ENCODE measurements at places on chromosomes 6 and 20. TPM values are rescaled to one million over a fixed set of nuclear protein-coding genes. Genes with fewer than 3 reads are reported as not detected.

Gene ANKEF1
- 5.1 TPM for total RNA-seq

Gene EPHA7
- total RNA-seq, result 0.17 TPM

Gene WFDC8
- total RNA-seq, result not detected

Gene SPATS1
- total RNA-seq, result not detected

Gene PPT2
- 44.8 TPM for total RNA-seq

Gene ELOVL2
- not detected for total RNA-seq

Gene LPA
- not detected for total RNA-seq

Gene SPINT4
- not detected for total RNA-seq

Gene PNPLA1
- not detected for total RNA-seq
